Activated CD4-positive, alpha-beta T cell treated with anti-CD3 and anti-CD28 coated beads for 36 hours (primary cell): ENCODE measurements at places on chromosomes 6 and 20.

GRCh38 chr6:70281923-70282311 lies 21.0 kb downstream of the COL9A1 start:
- no peak for DNase-seq

- DNase-seq = no peak
Measured at GRCh38 chr6:9938801-9939200, 476.1 kb downstream of the TFAP2A start.

- DNase-seq = no peak
Measured at GRCh38 chr6:109194880-109195279, 99.6 kb downstream of the CEP57L1 start.

- DNase-seq = peak; percentile 86
Measured at GRCh38 chr6:37102299-37103168, 67.4 kb upstream of the PIM1 start.

DNA sequence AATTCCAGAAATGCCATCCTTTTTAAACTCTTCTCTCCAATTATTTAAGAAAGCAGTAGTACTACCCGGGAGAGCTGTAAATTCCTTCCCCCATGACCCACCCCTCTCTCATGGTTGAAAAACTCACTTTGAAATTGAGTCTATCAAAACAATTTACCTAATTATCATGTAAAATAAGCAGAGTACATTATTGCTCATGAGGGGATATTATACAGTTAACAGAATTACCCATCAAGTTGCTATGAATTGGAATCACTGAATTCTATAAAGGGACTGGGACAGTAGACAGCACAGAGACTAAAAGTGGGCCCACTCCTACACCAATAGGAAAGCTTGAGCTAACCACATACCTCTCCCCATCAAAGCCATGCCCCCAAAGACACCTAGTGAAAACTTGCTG lies 16.3 kb downstream of the JAG1 start:
- no peak for DNase-seq

DNA sequence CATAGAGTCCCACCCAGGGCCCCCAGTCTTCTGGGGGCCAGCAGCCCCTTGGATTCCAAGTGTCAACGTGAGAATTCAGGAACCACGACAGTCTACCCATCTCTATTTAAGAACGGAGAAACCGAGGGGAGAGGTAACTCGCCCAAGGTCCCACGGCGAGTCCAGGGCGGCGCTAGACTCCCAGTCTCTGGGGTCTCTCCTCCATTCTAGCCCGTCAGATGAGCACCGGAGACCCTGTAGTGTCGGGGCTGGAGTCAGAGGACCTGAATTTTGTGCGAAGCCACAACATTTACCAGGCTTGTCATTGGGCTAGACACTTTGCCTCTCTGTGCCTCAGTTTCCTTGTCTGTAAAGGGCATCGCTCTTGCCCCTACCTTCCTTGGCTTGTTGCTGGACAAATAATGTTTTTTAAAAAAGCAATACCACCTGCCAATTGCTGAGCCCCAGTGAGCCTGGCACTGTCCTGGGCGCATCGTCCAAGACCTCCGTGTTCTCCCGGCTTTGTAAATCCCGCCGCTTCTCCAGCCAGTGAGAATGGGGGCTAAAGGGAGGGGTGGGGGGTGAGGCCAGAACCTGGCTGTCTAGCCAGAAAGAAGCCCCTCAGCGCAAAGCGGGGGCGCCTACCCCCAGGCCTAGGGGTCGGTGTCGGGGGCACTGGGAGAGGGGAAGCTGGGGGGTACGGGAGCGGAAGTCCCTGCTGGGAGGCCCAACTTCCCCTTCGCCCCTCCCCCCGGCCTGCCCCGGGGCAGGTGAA lies 91.7 kb downstream of the NCR2 start:
- DNase-seq = no peak

DNA sequence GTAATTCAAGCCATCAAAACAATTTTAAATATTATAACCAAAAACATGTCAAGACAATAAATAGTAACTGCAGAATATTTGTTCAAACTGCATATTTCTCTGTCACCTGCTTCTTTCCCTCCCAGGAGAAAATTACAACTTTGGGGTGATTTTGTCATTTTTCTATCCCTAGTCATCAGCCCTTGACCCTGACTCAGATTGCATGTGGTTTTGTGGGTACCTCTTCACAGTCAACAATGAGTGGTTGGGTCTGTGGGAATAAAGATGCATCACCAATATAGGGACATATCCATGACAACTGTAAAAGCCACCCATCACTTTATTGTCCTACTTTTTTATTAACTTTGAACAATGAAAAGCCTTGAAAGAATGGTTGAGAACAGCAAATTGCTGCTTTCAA lies 7.3 kb downstream of the COL10A1 start:
- DNase-seq = no peak

GRCh38 chr20:45630371-45630770 lies 713 bp downstream of the WFDC9 start:
- no peak for DNase-seq

DNA sequence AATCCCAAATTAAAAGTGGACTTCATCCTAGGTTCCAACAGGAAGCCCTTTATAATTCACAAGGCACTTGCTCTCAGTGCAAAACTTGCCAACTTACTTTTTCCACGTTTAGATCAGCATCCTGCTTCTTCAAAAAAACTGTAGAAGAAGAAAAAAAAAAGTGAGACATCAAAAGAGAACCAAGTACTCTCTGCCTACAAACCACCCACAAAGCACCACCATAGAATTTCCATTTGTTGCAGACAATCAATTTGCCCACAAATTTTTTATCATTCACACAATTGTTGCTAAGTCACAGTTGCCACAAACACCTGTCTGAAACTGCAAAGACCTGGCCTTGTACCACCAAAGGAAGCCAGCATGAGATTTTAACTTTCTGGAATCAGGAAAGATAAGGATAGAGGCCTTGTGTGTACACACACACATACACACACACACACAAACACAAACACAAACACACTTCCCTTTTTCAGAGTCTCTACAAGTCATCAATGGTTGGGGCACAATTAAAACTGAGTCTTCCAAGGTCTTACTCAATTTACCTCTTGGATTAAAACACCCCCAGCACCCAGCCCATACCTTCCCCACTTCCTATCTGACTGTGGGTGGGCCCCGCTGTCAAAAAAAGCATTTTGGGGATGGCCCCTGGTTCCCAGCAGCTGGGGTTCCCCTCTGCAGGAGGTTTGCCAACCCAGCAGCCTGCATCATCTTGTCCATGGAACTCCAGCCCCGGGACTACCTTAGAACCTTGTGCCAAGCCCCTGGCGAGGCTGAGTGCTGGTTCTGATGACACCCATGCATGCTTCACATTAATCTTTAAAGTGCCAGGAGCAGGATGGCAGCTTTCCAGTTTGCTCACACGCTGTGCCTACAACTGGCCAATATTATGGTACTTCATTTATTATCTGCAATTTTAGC lies 26.5 kb downstream of the FYN start:
- peak; percentile 59 for DNase-seq

GRCh38 chr6:129242546-129242945 lies 359.6 kb downstream of the LAMA2 start:
- DNase-seq = no peak

- DNase-seq = no peak
Measured at GRCh38 chr6:134267917-134268361, 50.0 kb downstream of the SGK1 start.

- no peak for DNase-seq
Measured at GRCh38 chr6:7479801-7480266, 61.6 kb upstream of the DSP start.

DNA sequence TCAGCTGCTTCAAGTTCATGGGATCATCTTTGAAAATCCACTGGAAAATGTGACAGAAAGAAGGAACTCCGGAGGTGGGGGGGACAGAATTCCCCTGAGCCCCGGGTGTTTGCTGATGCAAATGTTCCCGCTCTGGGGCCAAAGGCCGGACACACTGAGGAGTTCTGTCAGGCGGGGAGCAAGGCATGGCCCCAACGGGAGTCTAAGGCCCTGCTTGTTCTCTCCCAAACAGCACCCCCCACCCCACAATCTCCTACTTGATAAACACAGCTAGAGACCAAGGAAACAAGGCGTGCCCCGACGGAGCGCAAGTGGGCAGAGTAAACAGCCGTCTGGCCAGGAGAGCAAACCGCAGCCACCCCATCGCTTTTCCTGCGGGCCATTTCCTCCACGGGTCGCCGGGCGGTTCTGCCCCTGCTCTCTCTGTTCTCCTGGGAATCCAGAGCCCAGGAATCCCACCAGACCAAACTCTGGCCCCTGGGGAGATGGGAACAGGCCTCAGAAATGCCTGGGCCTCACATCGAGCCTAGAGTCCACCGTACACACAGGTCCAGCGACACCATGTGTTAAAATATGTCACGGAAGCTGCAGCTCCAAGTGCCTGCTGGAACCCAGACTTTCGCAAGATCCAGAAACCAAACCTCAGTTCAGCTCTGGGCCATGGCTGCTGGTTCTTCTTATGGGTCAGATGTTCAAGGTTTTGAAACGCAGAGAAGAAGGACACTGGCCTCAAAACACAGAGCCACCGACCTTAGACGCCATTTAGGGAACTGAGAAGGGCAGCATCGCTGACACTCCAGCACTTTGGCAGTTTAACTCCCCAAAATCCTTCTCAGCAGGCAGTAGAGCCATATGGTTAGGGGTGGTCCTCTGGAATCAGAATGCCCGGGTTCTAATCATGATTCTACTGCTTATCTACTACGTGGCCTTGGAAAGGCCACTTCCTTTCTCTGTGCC lies 104.2 kb downstream of the PREX1 start:
- no peak for DNase-seq

GRCh38 chr6:150710236-150710635 lies 110.6 kb downstream of the PLEKHG1 start:
- no peak for DNase-seq

GRCh38 chr6:150144294-150144868 lies 1.5 kb downstream of the PPP1R14C start:
- DNase-seq = no peak

- DNase-seq = peak; percentile 81
Measured at GRCh38 chr6:34027445-34027936, 118.4 kb downstream of the GRM4 start.

DNA sequence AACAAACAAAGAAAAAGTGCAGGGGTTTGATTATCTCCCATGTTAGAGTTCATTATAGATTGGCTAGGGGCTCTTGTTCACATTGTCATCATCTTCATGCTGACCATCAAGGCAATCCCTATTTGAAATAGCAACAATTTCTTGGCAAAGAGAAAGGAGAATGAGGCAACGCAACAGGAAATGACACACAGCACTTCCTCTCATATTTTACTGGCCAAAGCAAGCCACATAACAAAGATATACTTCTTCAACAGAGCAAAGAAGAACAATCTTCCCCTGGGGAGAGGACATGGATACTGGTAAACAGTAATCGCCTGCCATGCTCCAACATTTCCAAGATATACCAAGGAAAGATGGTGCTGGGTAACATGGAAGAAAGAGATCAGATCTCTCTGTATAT lies 29.8 kb downstream of the EPM2A start:
- no peak for DNase-seq

- DNase-seq = no peak
Measured at GRCh38 chr6:47407300-47408281, 70.0 kb upstream of the CD2AP start.

- DNase-seq = no peak
Measured at GRCh38 chr6:153058909-153059308, 56.4 kb upstream of the MTRF1L start.

DNA sequence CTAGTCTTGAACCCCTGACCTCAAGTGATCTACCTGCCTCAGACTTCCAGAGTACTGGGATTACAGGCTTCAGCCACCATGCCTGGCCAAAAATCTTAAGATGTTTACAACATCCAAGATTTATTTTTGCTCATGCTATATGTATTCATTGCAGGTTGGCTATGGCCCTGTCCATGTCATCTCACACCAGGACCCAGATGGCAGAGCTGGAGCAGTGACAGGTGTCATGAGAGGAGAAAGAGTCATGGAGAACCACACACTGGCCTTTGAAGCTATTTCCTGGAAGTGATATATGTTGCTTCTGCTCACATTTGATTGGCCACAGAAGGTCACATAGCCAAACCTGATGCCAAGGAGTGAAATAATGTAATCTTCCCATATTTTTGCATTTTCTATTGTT lies 13.8 kb upstream of the DDR1 start:
- no peak for DNase-seq

DNA sequence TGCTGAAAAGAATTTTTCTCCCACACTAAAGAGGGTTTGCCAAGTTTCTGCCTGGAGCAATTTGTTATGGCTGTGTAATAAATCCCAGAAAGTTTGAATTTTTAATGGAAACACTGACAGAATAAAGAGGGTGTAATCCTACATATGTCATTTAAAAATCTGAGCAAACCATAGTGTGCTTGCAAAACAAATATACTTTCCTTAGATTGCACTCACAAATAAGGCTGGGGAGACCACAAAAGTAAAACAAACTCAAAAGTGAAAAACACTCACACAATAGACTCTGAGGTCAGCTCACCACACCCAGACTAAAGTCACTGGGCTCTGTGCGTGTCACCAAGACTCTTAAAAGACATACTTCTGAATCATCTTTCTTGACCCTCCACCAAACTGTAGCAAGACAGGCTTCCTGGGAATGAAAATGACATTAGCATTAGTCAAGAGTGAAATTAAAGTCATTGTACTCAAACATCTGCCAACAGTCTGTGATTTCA lies 4.8 kb upstream of the ATXN1 start:
- peak; percentile 60 for DNase-seq

DNA sequence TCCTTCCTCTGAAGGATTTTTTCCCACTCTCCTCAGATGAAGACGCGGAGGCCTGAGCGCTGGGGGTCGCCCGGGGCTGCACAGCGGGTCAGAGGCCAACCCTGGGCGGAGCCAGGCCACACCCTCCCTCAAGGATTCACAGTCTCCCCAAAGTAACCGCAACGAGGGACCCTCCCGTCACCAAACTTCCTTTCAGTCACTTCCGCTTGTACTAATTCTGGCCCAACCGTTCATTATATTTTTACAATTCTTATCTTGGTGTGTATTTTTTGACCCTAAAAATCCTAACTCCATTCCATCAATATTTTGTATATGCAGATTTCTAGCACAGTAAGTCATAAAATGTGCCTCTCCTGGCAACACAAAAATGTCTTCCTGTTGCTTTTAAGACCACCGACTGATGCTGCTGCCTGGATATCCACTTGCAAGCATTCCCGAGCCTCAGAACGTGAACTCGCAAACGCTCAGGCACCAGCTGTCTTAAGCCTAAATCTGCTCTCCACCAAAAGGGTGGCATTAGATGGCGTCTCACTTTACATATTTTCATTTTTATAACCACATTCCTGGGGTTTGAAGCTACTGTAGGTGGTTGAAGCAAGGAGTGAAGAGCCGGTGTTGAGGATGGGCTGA lies 128.0 kb downstream of the DLL1 start:
- no peak for DNase-seq

DNA sequence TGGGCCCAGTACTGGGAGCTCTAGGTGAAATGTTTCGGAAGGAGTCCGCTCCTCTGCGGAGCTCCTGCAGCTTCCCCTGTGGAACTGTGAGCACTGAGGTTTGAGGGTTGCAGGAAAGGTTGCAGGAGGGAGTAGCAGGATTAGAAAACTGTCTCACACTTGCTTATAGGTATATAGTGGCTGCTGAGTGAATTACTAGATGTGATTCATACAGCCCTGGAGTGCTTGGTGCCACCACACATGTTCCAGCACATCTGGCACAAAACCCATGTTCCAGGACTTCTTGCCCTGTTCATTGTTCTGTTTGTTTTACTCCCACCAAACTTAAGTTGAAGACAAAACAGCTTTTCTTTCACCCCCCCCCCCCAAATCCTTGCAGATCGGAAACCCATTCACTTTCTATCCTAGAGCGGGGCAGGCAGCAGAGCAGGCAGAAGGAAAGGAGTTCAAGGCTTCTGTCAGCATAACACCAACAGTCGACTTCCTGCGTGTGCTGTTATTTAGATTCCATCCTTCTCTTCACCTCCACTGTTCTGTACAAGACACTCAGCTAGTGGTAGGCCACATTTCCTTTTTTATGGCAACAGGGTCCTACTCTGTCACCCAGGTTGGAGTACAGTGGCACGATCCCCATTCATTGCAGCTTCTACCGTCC lies 669 bp upstream of the PEX6 start:
- DNase-seq = no peak
